Tongue (tissue), 3 donors: ENCODE measurements at places on chromosomes 7 and 10. TPM values are rescaled to one million over a fixed set of nuclear protein-coding genes. Genes with fewer than 3 reads are reported as not detected.

DRGX gene
- total RNA-seq: not detected

FZD8 gene
- total RNA-seq: 23.8 TPM

CPEB3 gene
- total RNA-seq: 7.2 TPM

RASSF4 gene
- total RNA-seq: 60.9 TPM

LRRC18 gene
- not detected for total RNA-seq

HPS1 gene
- 12.0 TPM for total RNA-seq

ZNF789 gene
- 15.7 TPM for total RNA-seq

SNX13 gene
- total RNA-seq: 71.7 TPM

CALML3 gene
- total RNA-seq: 9.4 TPM

NUTM2A gene
- 2.1 TPM for total RNA-seq

ACTL6B gene
- total RNA-seq: not detected

PVRIG gene
- total RNA-seq: not detected

POLR3A gene
- 23.6 TPM for total RNA-seq

PON1 gene
- total RNA-seq: not detected

ODAD2 gene
- 1.0 TPM for total RNA-seq

COL17A1 gene
- total RNA-seq: 130 TPM

DEPP1 gene
- total RNA-seq: 44.6 TPM

NPY4R2 gene
- not detected for total RNA-seq

LRCH4 gene
- total RNA-seq: 30.1 TPM

KLF14 gene
- 1.1 TPM for total RNA-seq

DNTT gene
- not detected for total RNA-seq

CALCR gene
- total RNA-seq: 7.0 TPM

FAM237B gene
- not detected for total RNA-seq

FAM25C gene
- total RNA-seq: not detected

CDHR3 gene
- total RNA-seq: 4.1 TPM

C10orf143 gene
- total RNA-seq: 0.82 TPM

ELN gene
- total RNA-seq: 208 TPM

BHLHA15 gene
- total RNA-seq: 3.2 TPM

LRRD1 gene
- 0.21 TPM for total RNA-seq

FOXI2 gene
- not detected for total RNA-seq

RELN gene
- total RNA-seq: 31.9 TPM

CCDC172 gene
- total RNA-seq: not detected

MOGAT3 gene
- not detected for total RNA-seq

TEX47 gene
- total RNA-seq: not detected

SNCG gene
- total RNA-seq: 1.6 TPM

COL13A1 gene
- total RNA-seq: 4.6 TPM

ABLIM1 gene
- total RNA-seq: 70.6 TPM

ASB15 gene
- 10.8 TPM for total RNA-seq

RBM28 gene
- total RNA-seq: 28.1 TPM

GJC3 gene
- not detected for total RNA-seq

DPYSL4 gene
- total RNA-seq: 2.2 TPM

GRM3 gene
- not detected for total RNA-seq

BMS1 gene
- 19.9 TPM for total RNA-seq

TDRD1 gene
- 1.6 TPM for total RNA-seq

SEMA3D gene
- total RNA-seq: 18.1 TPM

CACNA2D1 gene
- total RNA-seq: 197 TPM

SPDYE2 gene
- not detected for total RNA-seq

RET gene
- 12.0 TPM for total RNA-seq

FRMD4A gene
- 29.5 TPM for total RNA-seq

PUS7 gene
- 9.8 TPM for total RNA-seq

TMEM26 gene
- 7.4 TPM for total RNA-seq

EVX1 gene
- total RNA-seq: not detected

FBXL13 gene
- 1.3 TPM for total RNA-seq

RADIL gene
- 7.3 TPM for total RNA-seq

MRLN gene
- 120 TPM for total RNA-seq

MKI67 gene
- total RNA-seq: 24.8 TPM

DNAH11 gene
- total RNA-seq: 1.8 TPM
